ENCODE measurements at places on chromosomes 1 and 21.

DNA sequence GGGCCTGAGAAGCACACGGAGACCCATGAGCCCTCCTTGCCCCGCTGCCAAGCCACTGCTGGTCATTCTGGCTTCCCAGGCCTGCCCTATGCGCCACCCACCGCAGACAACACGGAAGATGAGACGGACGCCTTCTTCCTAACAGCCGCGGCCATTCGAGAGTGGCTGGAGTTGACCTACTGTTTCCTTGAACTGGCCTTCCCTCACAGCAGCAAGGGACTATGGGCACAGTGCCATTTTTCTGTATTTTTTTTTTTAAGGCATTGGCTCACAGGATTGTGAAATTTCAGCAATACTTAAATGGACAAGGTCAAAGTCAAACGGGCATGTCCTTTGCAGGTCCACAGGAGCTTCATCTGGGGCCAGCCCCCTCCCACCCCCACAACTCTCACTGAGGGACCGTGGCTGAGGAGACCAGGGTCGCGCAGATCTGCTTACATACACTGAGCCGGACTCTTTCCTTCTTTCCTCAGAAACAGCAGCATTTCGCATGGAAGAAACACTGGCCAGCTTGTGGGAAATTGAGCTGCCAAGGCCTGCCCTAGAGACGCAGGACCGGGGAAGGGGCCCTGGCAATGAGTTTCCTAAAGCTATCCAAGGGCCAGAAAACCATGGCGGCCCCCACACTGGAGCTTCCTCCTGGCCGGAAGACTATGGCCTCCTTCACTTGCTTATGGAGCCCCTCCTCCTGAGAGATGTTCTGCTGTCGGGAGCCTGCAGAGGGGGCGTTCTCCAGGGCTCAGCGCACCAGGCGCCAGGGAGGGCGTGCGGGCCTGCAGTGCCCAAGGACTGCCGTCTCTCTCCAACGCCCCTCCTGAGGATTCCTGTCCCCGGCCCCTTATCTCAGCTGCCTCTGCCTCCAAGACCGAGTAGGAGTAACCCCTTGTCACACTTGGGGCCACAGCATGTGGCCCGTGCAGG lies 98.9 kb downstream of the PGBD5 start:
- DNase-seq = no peak

GRCh38 chr1:160836561-160836960 lies 26.1 kb downstream of the CD244 start:
- DNase-seq = no peak

- no peak for DNase-seq
These were observed 11.4 kb downstream of the LGALS8 start for GRCh38 chr1:236535190-236535589.

- DNase-seq = no peak
These were observed 59.2 kb downstream of the WARS2 start for GRCh38 chr1:119081267-119081666.

GRCh38 chr1:219031809-219032208 lies 141.9 kb upstream of the LYPLAL1 start:
- no peak for DNase-seq

DNA sequence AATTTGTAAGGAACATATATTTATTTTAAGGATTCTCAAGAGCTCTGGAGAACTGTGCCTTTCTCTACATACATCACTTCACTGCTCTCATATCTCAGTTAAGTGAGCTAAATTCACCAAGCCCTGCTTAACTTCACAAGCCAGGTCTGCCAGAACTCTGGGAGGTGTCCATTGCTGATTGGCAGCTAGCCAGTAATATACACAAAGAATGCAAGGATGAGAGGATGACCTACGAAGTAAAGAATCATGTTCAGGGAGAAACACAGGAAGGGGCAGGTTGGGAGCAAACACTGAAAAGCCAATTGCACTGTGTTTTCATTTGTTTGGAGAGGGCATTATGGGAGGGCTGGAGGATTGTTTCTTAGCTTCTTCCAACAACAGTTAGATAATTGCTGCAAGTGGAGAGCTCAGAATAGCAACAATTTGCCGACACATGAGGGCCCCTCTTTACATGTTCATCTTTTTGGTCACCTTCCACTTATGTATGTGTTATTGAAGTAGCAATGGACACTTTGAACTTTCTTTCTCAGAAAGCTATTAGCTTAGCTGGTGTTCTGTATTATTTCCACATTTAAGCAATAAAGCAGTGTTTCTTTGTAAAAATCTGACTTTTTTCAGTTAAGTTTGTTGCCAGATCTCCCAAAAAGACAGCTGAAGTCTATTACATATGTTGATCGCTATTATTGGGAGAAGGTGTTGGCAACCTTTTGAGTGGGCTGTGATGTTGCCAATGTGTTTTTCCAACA lies 254.8 kb downstream of the LTN1 start:
- no peak for DNase-seq

- no peak for DNase-seq
These were observed 97.2 kb downstream of the NAV1 start for GRCh38 chr1:201636097-201636496.

DNA sequence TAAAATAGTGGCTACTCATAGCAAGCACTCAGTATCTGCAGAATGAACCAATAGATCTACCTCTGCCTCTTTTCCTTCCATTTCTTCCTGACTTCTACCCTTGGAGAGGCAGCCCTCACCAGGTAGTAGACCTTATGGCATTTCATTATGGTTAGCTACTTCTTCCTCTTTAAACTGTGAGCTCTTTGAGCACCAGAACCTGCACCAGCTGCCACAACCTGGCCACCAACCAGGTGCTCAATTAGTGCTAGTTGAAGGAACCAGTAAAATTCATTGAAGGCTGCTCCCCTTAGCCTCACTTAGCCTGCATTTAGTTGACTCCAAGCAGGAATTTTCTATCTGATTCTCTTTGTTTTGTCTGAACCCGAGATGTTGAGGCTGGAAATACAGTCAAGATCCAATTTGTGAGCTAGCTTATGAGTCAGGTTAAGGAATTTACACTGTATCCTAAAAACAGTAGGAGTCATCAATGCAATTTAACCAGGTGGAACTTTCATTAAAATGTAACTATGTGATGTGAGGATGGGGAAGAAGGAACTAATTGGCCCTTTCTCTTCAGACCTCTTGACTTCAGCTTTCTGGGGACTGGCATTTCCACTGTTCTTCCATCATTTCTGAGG lies 81.5 kb upstream of the UBE2U start:
- DNase-seq = no peak

GRCh38 chr1:64484651-64485050 lies 14.7 kb downstream of the CACHD1 start:
- DNase-seq = no peak

DNA sequence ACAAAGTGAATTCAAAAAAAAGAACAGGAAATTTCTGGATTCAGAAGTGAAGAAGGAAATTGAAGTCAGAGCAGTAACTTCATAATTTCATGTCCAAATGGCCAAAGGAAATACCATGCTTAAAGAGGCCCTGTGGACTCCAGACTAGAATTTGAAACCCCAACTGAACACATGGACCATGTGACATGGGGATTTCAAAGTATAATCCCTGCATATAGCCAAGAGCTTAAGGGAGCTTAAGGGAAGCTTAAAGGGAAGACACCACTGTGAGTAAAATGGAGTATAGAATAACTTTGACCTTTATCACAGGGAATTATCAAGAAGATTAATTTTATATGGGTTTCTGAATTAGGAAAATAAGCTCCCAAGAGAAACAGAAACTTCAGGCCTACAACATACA lies 241.8 kb upstream of the POGK start:
- DNase-seq = no peak

- no peak for DNase-seq
These were observed 3.1 kb downstream of the CHD1L start for GRCh38 chr1:147245586-147246021.

DNA sequence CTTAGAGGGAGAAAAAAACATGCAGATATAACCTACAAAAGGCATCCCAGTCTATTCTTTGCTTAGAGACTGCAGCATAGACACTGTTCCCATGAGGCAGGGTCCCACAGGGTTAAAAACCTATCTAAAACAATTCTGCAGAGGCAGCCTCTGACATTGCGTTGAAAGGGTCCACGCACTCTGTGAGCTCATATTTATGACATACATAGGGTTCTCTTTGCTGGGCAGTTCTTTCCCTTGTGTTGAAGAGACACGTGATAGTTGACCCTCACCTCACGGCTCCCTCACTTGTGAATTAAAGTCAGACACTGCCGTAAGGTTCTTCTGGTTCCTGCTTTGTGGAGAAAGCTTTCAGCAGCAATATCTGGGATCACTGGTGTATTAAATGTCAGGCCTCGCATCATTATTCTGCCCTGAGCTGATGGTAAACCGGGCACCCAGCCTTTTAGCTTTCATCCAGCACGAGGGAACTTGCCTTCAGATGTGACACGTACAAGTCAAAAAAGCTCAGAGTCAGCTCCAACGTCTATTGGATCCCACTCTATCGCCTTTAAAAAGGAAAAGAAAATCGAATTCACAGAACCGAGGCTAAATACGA lies 52.8 kb upstream of the HNRNPU start:
- DNase-seq = no peak

DNA sequence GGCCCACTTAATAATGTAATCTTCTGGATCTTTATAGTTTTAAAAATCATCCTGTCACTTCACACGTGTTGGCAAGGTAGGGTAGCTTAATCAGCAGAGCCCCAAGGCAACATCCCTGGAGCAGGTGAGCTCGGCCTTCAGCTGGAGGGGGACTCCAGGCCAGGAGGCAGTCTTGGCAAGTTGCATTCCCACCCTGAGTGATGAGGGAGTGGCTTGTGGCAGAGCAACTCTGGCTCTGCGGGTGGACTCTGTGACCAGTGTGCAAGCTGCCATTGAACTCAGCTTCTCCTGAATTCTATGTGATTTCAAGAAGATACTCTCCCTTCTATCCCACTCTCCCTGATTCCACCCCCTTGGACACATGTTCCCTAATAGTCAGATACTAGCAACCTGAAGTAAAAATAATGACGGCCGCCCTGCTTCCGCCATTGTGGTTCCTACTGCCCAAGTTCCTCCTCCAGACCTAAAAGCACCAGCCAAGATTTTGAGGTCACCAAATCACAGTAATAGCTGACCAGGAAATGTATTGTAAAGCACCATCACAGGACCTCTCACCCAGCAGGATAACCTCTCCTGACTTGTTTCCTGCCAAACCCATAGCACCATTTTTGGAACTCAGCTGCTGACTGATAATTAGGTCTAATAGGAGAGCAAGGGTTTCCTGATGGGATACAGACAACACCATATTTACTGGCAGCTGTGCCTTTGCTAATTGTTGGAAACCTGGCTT lies 11.5 kb upstream of the LYST start:
- no peak for DNase-seq

DNA sequence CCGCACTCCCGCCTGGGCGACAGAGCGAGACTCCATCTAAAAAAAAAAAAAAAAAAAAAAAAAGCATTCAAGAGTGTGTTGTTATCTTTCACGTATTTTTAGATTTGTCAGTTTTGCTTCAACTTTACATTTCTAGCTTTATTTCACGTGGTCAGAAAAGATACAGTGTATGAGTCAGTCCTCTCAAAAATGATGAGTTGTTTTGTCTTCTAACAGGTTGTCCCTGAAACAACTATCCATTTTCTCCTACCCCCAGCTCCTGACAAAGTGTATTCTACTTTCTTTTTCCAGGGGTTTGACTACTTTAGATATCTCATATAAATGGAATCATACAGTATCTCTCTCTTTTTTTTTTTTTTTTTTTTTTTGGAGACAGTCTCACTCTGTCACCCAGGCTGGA lies 5.5 kb upstream of the ZNF695 start:
- no peak for DNase-seq

DNA sequence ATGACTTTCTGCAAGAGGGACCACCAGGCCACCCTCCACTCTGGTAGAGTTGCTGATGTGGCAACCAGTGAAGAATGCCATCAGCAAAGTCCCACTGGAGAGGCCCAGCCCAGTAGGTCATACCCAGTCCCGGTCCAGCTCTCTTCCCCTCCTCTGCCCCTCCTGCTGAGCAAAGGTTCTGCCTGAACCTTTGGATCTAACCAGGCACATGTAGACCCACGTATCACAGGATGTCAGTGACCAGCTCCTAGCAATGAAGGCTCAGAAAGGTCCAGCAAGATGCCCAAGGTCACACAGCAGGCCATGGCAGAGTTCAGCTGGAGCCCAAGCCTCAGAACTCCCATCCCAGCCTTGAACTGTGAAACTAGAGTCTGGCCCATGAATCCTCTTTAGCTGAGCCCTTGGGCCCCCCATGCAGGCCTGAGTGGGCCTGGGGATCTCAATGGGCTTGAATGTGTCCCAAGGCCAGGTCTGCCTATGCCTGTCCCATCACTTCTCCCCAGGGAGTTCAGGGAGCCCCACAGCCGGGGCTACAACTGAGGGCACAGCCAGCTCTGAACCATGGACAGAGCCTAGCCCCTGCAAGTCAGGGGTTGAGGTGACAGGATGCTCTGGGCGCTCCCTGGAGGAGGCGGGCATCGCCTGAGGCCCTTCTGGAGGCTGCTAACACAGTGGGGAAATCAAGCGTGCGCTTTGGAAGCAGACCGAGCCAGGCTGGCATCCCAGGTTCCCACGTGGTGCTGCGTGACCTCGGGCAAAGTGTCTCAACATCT lies 21.4 kb upstream of the PADI1 start:
- DNase-seq = no peak

- no peak for DNase-seq
These were observed 43.6 kb upstream of the DPH5 start for GRCh38 chr1:101069158-101069557.

DNA sequence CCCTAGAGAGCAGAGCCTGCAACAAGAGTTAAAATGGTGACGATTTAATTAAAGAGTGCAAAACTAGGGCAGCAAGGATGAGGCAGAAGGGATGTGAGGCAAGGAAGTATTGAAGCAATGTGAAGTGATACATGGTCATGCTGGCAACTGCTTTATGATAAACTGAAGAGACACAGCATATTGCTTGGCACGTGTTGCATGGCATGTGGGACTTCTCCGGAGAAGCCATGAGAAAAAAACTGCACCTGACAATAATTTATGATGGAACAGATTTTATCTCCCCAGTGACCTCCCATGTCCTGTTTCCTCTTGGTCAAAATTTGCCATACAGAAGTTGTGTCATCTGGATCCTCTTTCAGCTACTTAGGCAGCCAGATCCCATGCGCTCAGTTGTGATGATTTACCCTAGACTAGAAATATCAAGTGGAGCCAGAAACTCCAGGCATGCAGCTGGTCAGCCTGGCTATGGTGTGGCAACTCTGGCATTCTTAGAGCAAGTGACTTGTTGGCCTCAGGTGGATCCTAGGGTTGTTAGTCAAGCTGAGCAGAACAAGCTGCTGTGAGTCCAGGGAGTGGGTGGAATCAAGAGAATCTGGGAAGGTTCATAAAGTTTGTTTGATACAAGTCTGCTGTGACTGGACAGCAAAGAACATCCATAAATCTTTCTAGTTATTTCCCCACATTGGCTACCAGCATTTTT lies 611.4 kb upstream of the USP24 start:
- DNase-seq = no peak

All from iPS-NIHi11 (cell line).